ENCODE measurements at places on chromosomes 3 and 15.

DNA sequence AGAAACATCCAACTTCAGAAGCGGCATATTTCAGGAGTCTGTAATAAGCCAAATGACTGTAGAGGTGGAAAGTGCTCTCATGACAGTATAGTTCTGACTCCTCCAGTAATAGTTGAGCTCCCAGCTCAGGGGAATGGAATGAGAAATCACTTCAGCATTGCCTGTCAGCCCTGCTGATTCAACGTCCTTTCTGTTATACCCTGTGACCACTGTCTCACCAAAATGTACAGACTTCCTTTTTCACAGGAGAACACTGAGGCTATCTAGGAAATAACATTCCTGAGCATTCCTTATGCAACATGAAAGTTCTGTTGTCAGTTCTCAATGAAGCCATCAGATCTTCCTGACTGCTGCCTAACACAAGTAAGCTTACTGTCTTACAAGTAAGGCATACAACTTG lies 284.5 kb upstream of the MME start:
- DNase-seq: no peak

DNA sequence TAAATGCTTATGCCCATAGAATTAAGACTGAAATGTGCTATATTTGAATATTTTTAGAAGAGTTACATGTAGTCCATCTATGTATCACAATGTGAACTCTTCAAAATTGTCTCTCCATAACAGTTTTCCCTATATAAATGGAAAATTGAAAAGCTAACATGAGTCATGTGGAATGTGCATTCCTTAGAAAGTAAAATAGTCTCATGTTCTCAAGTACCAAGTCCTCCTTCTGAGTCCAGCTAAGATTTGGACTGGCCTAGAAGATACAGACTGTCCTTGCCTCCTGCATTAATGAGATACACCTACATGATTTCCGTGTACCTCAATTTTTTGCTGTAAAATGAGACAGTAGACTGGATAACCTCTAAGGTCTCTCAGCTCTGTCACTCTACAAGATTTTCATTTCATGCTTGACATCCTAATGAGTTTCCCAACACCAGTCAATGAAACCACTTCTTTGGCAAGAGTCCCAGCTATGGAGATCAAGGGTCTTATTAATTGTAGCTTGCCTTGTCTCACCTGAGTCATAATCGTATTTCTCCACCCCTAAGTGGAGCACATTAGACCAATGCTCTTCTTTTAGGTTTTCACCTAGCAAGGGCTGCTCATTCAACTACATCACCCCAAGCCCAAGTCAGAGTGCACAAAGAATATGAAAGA lies 350.6 kb upstream of the IL12A start:
- DNase-seq: no peak

DNA sequence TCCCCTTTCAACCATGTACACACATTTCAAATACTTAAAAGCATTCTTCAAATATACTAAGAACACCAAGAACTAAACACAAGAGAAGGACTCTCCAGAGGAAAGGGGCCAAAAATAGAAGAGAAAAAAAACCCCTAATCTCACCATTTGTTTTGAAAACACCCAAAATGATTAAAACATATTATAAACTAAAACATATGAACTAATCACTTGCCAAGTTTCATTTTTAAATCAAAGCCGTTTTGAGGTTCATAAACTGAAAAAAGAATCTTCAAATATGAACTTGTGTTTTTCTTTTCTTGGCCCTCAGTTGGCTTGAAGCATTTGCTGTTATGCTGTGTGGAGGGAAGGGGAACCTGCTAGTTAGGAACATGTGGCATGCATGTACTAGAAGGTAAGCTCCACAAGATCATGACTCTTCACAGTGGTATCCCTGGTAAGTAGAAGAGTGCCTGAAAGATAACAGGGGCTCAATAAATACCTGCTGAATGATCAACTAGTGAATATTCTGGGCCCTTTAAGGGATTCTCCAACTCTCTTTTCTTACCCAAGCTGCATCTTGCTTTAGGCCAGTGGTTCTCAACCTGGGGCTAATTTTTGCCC lies 224.5 kb downstream of the TIGIT start:
- DNase-seq: no peak

- no peak for DNase-seq
Measured at GRCh38 chr3:142027735-142028134, 121.6 kb downstream of the TFDP2 start.

DNA sequence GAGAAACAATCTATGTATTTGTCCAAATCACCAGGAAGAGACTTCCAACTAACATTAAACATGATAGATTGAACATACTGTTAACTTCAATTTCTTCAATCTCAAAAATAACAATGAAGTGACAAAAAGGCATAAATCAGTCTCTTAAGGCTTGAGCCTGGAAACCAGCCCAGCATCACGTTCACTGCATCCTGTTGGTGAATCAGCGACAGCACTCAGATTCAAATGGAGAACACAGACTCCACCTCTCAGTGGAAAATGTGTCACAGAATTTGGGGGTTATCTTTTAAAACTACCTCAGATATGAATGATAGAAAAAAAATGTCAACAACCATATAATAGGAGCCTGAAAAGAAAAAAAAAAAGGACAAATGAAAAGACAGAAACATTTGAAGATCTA lies 212.0 kb downstream of the MINAR1 start:
- DNase-seq: no peak

GRCh38 chr3:23275814-23276213 lies 72.7 kb downstream of the UBE2E2 start:
- DNase-seq: no peak
